Type B pancreatic cell (in vitro differentiated cells): ENCODE measurements at places on chromosomes 4 and X. TPM values are rescaled to one million over a fixed set of nuclear protein-coding genes. Genes with fewer than 3 reads are reported as not detected.

DNA sequence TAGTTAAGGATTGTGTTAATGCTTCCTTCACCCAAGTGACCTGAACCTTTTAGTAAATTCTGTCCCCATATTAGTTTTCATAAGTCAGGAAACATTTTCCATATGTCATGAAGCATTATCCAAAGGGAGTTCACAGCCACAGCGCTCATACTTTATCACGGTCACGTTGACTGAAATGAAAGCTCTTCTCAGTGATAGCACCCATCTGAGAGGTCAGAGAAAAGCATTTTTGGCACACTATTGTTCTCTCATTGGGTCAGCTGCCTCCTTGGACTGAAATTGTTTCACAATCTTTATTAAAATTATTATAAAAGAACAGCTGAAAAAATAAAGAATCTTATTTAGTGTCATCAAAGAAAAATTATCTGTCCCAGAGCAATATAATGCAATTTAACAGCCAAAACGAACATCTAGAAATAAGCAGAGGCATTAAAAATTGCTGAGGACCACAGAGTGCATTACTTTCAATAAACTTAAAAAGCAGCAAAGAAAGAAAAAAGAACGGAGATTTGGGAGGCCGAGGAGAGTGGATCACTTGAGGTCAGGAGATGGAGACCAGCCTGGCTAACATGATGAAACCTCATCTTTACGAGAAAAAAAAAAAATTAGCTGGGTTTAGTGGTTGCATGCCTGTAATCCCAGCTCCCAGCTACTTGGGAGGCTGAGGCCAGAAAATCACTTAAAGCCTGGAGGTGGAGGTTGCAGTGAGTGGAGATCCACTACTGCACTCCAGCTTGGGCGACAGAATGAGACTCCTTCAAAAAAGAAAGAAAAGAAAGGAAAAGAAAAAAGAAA lies 680.8 kb upstream of the FAM241A start:
- no peak for DNase-seq

DNA sequence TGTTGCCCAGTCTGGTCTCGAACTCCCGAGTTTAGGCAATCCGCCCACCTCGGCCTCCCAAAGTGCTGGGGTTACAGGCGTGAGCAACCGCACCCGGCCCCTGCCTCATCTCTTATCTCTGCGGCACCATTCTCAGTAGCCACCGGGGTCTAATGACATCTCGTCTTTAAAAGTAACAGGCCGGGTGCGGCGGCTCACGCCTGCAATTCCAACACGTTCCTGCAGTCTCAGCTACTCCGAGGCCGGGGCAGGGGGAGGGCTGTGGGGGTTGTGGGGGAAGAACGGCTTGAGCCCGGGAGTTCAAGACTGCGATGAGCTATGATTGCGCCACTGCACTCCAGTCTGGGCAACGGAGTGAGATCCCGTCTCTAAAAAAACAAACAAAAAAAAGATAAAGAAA lies 28.8 kb downstream of the ING2 start:
- DNase-seq: no peak

DNA sequence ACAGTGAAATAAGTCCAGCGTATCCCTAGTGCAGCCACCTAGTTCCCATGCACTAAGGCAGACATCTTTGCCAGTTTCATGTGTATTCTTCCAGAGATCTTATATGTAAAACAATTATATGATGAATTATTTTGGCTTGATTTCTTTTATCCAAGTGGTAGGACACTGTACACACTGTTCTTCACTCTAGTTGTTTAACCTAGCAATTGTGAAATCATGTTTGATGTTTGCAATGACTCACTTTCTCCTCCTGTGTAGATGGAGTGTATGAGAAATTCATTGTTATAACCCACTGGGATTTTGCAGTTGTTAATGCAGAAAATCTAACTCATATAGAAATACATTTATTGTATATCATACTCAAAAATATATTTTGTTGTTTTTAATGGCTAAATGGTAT lies 17.5 kb upstream of the TBC1D1 start:
- no peak for DNase-seq

DNA sequence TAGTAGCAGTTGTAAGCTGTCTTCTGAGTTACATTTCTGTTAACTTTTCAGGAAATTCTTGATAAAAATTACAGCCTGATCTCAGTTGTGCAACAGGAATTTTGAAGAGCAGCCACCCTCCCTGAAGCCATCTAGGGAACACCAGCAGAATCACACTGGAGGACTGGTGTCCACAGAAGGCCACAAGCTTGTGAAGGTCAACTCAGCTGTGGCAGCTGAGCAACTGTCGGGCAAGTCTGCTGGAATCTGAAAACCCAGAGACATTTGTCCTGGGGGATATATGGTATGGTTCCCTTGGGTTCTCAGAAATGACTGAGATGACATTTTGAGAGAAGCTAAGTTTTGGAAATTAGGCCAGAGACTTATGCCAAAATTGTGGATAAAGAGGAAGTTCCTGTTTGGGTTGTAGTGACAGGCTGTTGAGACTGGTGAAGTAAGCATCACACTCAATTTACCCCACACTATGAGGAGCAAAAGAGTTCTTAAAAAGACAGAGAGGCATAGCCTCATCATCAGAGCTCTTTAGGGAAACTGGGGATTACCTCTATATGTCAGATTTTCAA lies 78.1 kb upstream of the TNIP3 start:
- DNase-seq: no peak

GRCh38 chr4:120753854-120754253 lies 168.7 kb downstream of the PRDM5 start:
- DNase-seq: no peak

The BMP3 gene
- total RNA-seq: 5.5 and 10.7 TPM in 2 replicates

GRCh38 chr4:22897520-22898108 lies 204.9 kb downstream of the GBA3 start:
- DNase-seq: no peak

DNA sequence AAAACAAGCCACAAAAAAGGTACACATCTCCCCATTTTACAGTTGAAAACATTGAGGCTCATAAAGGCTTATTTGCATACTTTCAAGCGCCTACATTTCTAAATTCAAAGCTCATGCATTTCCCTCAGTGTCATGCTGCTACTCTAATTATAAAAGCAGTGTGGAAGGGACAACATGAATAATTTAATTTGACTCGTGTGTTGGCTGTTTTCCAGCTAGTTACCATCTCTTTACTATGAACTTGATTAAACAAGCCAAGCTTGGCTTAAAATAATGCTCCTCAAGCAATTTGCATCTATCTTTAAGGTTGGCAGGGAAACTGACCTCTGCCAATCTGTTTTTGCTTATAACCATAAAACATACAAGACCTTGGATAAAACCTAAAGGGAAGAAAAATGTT lies 252.5 kb upstream of the NEIL3 start:
- no peak for DNase-seq
